DMS 273 treated with DMSO at 0.1 percent for 48 hours (cell line): ENCODE measurements at places on chromosomes 4 and X.
A peak's percentile ranks its signal among the peaks of the same experiment; 100 is the strongest.

- DNase-seq = no peak
Observed at GRCh38 chrX:25968920-25969319, 169.2 kb upstream of the MAGEB18 start.

- DNase-seq = no peak
Observed at GRCh38 chr4:184215709-184216328, 1.9 kb downstream of the ENPP6 start.

GRCh38 chr4:54233277-54233696 is 4.2 kb downstream of the PDGFRA start:
- DNase-seq = peak; percentile 22

DNA sequence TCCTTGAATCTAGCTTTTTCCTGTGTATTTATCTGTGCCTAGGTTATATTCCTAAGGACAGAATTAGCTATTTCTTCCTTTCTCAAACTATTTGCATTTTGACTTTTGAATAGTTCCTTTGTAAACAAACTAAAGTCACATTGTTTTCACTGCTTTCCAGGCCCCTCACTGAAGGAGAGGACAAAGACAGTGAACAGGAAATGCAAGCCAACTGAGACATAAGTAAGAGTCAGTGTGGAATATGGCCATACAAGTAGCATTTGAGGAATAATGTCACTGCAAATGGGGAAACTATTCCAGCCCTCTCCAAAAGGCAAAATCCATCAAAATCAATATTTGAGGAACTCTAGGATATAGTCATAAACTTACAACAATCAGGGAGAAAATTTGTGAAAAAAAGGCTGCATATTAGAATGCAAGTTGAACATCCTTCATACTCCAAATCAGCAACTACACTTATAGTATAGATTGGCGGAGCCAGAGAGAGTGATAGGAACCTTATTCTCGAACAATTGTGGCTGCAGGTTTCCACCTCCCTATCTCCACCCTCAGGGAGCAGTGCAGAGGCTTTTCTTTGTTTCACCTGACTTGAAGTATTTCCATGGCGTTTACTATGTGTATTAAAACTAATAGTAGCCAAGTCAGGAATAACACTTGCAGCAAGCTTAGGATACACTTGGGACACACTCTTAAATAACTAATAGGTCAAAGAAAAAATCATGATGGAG is 1110.4 kb upstream of the ADGRL3 start:
- DNase-seq = no peak

DNA sequence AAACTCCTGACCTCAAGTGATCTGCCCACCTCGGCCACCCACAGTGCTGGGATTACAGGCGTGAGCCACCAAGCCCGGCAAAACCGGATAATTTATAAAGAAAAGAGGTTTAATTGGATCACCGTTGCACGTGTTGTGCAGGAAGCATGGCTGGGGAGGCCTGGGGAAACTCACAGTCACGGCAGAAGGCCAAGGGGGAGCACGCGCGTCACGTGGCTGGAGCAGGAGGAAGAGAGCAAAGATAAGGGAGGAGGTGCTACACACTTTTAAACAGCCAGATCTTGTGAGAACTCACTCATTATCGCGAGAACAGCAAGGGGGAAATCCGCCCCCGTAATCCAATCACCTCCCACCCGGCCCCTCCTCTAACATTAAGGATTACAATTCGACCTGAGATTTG is 177.9 kb upstream of the TENM3 start:
- DNase-seq = no peak

GRCh38 chr4:37601531-37601930 is 84.6 kb downstream of the RELL1 start:
- no peak for DNase-seq

- DNase-seq = no peak
Observed at GRCh38 chr4:13483136-13483767, 888 bp downstream of the RAB28 start.

- DNase-seq = no peak
Observed at GRCh38 chrX:154379569-154379951, 465 bp downstream of the EMD start.

- DNase-seq = peak; percentile 64
Observed at GRCh38 chr4:98546910-98547594, 111.4 kb downstream of the TSPAN5 start.

- DNase-seq = no peak
Observed at GRCh38 chr4:21830272-21830671, 118.3 kb downstream of the KCNIP4 start.

GRCh38 chr4:85642356-85643100 is 167.6 kb downstream of the ARHGAP24 start:
- DNase-seq = no peak

- no peak for DNase-seq
Observed at GRCh38 chrX:155679715-155680114, 67.0 kb upstream of the TMLHE start.

DNA sequence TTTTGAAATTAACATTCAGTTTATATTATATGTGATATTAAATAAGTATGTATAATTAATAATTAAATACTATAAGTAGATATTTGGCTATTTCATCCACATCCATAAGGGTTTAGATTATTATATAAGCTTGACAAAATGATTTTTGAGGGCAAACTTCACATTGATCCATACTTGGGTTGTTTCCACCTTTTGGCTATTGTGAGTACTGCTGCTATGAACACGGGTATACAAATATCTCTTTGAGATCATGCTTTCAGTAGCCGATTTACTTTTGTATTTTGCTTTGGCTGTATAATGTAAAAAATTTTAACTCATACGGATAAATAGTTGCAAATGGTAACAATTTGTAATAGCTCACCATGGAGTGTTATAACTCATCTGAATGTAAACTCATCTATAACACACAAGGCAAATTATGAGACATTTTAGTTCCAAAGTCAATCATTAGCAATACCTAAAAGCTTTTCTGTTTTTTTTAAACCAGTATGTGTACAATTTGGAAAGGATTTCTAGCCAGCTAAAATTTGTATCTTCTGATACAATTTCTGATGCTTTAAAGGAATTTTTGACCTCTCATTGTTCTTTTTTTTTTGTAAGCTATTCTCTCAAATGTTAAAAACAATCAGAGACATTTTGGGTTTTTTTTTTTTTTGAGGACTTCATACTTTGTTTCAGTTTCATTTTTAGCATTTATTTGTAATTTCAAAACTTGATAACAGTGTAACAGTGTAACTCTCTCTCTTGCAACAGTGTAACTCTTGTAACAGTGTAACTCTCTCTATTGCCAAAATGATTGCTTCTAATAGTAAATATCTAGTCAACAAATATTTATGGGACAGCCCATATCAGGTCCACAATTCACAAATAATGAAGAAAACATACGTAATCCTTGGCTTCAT is 51.8 kb upstream of the ARX start:
- DNase-seq = no peak

- DNase-seq = no peak
Observed at GRCh38 chr4:53858744-53859143, 205.7 kb downstream of the CHIC2 start.

- DNase-seq = no peak
Observed at GRCh38 chr4:89268679-89269078, 38.9 kb downstream of the GPRIN3 start.

GRCh38 chr4:104973708-104974107 is 173.0 kb upstream of the TET2 start:
- DNase-seq = no peak

DNA sequence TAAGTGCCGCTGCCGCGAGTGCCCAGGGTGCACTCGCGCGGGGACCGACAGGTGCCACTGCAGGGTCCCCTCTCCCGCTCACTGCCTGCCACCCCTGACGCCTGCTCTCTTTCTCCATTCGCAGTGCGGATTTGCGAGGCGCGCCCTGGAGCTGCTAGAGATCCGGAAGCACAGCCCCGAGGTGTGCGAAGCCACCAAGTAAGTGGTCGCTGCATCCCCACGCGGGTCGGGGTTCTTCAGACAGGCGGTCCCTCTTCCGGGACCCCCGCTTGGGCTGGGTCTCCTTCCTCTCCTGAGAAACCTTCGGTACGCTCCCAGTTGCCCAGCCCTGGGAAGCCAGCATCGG is 547 bp downstream of the GUCY1A1 start:
- DNase-seq = no peak

GRCh38 chr4:53197772-53198142 is 168.1 kb downstream of the SCFD2 start:
- no peak for DNase-seq

DNA sequence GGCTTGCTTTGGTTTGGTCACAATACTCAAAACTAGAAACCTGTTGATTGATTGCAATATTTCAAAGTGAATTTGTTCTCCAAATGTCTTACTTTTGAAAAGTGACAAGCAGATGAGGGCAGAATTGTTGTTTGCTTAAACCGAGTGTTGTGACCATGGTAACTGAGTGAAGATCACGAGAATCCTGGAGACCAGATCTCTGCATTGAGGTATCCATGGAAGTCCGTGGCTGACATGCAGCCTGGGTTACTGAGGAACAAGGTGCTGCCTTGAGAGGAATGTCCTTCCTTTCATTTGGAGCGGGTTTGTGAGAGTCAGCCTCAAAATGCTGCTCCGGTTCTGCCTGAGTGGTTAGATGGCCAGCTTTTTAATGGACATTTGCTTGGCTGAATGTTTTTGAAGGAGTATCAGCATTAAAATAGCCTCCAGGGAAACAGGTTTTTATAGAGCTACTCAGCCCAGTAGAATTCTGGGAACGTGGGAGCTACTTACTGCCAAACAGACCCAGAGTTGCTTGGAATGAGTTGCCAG is 31.3 kb downstream of the NYX start:
- DNase-seq = no peak

- no peak for DNase-seq
Observed at GRCh38 chrX:109441266-109441665, 40.6 kb downstream of the GUCY2F start.

GRCh38 chr4:84496331-84496705 is 2.8 kb downstream of the NKX6-1 start:
- no peak for DNase-seq

GRCh38 chr4:24722026-24722568 is 73.3 kb upstream of the SOD3 start:
- DNase-seq = no peak

DNA sequence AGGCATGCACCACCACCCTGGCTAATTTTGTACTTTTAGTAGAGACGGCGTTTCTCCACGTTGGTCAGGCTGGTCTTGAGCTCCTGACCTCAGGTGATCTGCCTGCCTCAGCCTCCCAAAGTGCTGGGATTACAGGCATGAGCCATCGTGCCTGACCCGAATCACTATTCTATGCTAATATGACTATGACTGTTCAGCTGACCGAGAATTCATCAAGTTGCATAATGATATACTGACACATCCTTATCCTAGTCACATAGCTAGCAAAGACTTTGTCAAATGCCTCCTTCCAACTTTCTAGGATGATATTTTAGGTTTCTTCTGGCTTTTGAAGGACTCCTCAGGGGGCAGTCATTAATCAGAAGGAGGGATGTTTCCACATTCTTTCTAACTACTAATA is 4.8 kb upstream of the GPM6B start:
- no peak for DNase-seq

DNA sequence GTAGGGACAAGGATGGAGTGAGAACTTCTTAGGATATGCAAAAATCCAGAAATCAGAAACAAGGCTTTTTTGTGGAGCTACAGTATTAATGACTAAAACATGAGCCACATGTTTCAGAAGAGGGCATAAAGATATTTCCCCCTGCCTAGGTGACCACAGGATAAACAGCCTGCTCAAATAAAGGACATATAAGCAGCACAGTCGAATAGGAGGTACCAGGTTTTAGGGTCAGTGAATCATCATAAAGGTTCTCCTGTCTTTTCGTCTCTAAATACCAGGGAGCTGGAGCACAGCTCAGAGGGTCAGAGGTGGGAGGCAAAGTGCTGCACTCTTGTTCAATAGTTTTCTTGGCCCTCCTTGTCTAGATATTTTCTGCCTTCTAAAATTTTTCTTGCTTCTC is 211.9 kb upstream of the HS3ST1 start:
- DNase-seq = no peak

DNA sequence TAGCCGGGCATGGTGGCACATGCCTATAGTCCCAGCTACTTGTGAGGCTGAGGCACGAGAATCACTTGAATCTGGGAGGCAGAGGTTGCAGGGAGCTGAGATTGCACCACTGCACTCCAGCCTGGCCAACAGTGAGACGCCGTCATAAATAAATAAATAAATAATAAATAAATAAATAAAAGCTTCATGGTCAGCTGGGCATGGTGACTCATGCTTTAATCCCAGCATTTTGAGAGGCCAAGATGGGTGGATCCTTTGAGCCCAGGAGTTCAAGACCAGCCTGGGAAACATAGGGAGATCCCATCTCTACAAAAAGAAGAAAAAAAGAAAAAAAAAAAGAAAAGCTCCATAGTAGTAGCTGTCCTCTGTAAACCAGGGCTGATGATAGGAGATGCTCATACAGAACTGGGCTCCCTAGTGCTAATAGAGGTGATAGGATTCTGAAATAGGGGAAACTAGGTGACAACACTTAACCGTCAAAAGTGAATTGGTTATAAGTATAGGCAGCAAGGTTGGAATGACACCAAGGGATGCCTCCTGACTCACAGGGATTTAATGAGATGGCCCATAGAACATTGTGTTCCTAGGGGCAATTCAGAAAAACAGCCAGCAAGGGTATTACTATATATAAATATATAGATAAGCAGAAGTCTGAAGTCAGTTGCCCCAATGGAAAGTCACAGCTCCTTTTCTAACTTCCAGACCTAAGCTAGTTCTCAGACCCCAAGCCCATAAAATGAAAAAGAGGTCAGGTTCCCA is 41.8 kb upstream of the ARHGEF6 start:
- DNase-seq = no peak

- no peak for DNase-seq
Observed at GRCh38 chr4:107874024-107874423, 49.3 kb downstream of the SGMS2 start.

GRCh38 chr4:177569434-177569833 is 127.2 kb upstream of the AGA start:
- DNase-seq = no peak

DNA sequence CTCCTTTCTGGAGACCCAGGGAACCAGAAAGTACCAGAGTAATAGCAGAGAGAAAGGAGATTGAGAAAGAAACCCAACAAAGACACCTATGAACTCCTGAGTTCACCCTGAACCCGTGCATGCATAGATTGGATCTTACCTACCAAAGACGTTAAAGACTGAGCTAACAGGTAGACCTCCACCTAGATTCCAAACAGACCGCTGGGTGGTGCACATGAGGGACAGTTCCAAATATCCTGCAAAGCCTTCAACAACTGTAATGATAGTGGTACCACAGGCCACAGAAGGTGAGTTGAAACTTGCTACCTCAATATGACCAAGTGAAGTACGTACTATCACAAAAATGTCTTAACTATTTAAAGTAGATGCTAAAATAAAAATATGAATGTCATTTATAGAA is 34.0 kb upstream of the NR0B1 start:
- DNase-seq = no peak
